Hepatic stellate cell (primary cell): ENCODE measurements at places on chromosomes 2 and 18.

DNA sequence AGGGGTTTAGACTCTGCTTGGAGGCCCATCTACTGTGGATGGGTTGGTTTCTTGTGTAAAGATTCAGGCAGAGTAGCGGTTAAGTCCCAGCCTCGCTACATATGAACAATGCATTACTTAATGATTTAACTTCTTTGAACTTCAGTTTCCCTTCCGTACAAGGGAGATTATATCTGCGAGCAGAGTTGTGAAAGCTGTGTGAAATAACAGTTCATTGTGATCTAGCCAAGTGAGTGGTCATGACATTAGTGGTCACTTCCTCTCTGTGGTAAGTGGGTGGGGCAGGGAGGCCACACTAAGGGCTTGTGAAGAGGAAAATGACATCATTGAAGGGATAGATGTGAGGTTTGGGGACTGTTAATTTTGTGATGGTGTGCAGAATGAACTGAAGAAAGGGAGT is 14.1 kb upstream of the MEX3C start:
- DNase-seq, result no peak

DNA sequence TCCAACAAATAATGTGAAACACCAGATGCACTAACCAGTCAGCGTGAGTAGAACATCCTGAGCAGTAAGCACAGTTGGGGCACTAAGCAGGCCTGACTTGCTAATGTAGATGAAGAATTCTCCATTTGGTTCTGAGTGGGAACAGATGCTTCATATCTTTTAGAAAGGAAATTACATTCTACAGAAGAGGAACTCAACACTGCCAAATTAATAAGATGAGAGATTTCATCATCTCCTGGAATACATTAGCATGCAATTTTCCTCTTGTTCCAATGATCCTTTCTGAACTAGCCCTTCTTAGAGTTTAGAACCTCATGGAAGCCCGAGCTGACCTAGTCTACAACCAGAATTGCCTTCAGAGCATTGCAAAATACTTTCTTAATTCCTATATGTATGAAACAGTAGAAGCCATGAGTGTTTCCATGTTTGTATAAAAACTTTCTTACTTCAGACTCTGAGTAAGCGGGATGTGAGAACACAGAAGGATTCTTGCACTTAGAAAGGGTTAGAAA is 34.8 kb downstream of the COL5A2 start:
- DNase-seq, result no peak

DNA sequence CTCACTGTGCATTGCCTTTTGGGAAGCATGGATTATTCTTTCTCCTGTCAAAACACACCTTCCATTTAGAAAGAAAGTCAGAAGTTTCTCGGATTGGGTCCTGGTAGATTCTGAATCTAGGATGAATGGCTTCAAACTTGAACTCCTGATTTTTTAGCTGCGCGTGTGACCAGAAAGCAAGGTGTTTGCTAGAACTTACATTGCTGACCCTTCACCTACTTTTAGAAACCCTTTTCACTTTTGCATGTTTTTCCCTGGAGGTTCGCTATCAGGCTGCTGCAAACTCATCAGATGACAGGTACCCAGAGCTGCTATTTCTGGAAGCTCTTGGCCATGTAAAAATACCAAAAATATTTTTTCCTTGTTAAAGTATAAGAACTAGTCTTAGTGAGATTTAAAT is 132.0 kb downstream of the QPCT start:
- no peak for DNase-seq

GRCh38 chr2:24492421-24493279 is 1.6 kb downstream of the NCOA1 start:
- no peak for DNase-seq

GRCh38 chr2:24816884-24817283 is 23.7 kb downstream of the CENPO start:
- DNase-seq, result peak; percentile 81

DNA sequence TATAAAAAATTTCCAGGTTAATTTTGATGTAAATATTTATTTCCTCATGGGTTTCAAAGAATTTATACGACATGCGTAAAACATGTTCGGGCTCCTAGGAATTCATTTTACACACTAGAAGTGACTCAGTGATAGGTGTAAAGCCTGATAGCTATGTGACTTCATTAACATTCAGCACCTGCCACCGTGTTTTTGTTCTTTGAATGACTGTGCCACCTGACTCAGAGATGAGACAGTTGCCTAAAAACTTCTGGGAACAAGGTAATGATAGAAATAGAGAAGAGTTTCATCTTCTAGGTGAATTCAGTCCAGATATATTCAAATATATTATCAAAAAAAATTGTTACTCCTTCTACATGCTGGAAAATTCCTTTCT is 10.0 kb downstream of the IL1R2 start:
- DNase-seq, result no peak

- DNase-seq, result peak; percentile 92
Measured at GRCh38 chr2:239035361-239035814, 187.5 kb downstream of the TWIST2 start.

DNA sequence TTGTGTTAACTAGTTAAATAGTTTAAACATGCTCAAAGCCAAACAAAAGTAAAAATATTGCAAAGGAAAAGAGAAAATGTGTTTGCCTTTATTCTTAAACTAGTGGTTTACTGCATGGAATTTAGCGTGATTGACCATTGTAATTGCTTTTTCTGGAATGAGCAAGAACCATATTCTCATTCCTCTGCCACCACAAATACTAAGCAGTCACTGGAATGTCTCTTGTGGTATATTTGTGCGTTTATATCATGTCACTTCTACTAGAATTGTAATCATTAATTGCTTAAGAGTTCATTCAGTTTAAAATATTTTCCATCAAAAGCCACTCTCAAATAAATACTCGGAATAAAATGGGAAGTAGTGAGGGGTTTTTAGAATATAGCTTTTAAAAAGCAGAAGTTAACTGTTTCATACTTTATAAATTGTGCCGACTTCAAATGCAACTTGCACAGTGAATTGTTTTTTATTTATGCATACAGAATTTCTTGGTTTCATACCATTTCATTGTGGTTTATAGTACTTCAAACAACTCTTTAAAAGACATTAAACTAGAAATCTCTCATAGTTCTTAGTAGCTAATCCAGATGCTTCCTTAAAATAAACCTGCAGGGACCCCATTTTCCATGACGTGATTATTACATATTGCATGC is 288.1 kb downstream of the EPHA4 start:
- no peak for DNase-seq

- DNase-seq, result no peak
Measured at GRCh38 chr2:37730037-37730818, 58.8 kb upstream of the CDC42EP3 start.

- DNase-seq, result no peak
Measured at GRCh38 chr2:48767330-48767729, 11.8 kb upstream of the LHCGR start.

DNA sequence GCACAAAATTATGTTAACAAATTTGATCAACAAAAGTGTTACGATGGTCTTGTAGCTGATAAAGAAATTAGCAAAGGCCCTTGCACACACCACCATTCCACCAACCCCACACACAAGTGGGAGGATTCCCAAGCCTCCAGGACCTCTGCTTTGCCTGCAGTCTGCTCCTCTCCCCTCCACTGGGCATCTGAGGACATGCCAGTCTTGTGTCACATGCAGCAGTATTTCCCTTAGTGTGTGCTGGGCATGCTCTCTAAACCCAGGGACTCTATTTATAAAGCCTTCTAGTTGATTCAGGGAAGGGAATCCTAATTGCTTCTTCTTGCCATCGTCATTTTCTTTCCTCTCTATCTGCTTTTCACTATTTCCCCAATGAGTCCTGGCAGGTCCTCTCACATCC is 53.3 kb downstream of the KCTD18 start:
- DNase-seq, result no peak

DNA sequence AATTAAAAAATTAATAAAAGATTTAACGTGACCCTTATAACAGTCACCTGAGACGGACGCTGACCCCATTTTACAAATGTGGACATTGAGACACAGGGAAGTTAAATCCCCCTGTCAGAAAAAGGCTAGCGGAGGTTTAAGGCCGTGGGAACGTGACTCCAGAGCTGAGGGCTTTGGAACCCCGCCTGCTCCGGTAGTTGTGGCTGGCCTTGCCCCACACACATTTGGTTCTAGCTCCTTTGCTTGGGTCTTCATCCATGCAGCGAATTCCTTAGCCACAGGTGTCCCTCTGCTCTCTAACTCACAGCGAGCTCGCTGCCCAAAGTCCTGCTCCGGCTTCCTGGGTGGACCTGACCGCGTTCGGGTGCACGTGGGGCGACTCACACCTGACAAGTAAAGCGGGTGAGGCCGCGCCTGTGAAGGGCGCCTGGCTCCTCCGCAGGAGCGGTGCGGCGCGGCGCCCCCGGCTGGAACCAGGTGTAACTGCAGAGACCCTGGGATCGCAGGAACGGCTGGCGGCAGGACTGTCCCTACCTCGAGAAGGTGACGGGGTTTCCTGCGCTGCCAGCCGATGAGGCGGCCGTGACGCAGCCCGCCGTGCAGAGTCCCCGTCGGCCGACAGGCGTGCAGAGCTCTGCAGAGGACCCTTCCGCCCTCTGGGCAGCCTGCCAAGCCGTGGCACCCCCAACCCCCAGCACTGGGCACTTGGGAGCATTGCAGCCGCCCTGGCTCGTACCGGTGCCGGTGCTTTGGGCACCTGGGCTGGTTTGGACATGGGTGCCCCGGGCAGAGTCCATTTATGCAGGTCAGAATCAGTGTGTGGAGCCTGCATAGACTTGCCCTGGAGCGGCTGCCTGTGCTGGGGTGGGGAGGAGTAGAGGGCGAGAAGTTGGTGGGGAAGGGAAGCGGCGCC is 2.4 kb upstream of the PROC start:
- no peak for DNase-seq

GRCh38 chr2:73385123-73385503 is 523 bp upstream of the ALMS1 start:
- DNase-seq, result no peak

DNA sequence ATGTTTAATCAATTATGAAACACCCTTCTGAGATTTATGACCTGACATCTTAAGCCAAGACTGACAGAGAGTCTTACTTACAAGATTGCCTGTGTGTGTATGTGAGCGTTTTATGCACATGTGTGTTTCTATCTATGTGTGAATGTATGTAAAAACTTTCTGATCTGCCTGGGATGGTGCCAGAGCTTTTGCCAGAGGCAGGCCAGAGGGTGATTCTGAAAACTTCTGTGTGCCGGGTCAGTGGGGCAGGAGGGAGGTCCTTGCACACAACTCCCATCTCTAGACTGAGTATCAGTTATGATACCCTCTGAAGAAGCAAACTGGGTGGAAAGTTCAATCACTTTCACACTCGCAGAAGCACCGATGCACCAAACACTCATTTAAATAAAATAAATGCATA is 335.0 kb upstream of the NT5C1B start:
- DNase-seq, result no peak

GRCh38 chr18:24228667-24229041 is 89.8 kb downstream of the CABYR start:
- DNase-seq, result no peak

DNA sequence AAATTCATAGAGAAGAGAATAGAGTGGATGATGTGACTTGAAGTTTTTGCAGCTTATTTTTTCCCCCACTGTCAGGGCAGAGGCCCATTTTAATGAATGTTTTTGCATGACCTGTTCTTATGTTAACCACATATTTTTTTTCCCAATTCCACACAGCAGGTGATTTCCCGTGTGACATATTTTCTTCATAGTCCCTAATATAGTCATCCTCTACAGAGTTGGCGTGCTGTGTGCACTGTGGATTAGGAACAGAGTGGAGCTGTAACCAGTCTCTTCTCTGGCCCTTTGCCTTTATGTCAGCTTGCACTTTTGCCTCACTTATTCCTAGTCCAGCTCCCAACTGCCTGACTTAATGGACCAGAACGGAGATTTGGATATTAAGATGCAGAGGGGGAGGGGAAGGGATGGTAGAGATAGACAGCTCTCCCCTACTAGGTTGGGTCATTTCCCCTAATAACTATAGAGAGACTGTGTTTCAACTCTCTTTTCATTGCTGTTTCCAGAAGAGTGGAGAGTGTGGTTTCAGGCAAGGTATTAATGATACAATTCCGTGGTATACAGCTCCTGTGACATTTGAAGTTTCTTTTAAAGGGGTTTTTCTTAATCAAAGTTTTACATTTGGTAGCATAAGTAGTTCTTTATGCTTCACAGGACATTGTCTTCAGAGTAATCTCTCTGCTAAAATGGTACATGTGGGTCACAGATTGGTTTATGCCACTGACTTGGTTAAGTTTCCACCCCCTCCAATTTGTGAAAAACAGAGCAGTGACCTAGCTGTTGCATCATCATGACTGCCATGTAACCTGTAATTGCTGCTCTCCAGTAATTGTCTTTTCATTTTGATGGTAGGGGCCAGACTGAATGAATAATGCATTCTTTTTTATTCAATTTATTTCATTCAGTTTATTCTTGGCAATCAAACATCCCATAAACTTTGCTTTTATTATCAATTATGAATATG is 161.3 kb downstream of the HAUS1 start:
- DNase-seq, result no peak

DNA sequence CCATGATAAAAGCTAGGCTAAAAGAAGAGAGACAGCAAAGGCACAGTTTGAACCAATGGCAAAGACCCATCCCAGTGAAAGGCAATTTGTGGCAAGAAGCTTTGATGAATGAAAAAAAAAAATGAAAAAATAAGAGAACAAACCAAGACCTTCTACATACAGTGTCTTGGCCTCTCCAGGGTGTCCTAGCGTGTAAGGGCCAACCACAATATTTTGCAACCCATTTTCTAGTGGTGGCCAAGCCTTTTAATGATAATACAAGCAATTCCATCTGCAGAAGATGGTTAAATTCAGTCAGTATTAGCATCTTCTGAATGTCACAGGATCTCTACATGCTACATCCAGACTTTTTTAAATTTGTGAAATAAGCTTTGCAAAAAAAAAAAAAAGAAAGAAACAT is 270.4 kb downstream of the LRATD1 start:
- DNase-seq, result no peak

- DNase-seq, result no peak
Measured at GRCh38 chr2:68675470-68675869, 32.1 kb downstream of the PROKR1 start.

GRCh38 chr2:170573671-170574070 is 141.5 kb upstream of the SP5 start:
- no peak for DNase-seq

- no peak for DNase-seq
Measured at GRCh38 chr2:100520224-100520623, 42.6 kb upstream of the PDCL3 start.

DNA sequence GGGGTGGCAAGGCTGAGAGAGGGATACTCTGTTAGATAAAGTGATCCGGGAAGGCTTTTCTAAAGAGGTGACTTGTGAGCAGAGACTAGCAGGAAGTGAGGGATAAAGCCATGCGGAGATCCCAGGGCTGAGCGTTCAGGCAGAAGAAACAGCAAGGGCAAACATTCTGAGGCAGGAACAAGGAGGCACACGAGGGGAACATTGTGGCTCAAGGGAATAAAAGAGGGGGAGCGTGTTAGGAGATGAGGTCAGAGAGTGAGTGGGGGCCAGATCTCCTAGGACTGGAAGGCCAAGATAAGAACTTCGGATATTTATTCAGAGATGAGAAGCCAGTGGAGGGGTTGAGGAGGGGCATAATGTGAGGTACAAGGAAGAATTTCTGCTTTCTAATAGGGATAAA is 67.1 kb downstream of the ACTR2 start:
- no peak for DNase-seq

- no peak for DNase-seq
Measured at GRCh38 chr18:41993151-41993550, 38.1 kb downstream of the PIK3C3 start.

- DNase-seq, result peak; percentile 41
Measured at GRCh38 chr2:219434718-219435525, at the start of gene SPEG. SPEG (plus strand) TSS chr2:219434843; CDS start chr2:219434978, 135 bp downstream.

- no peak for DNase-seq
Measured at GRCh38 chr2:130918393-130918792, 81.7 kb downstream of the ARHGEF4 start.
